ENCODE measurements at places on chromosomes 5 and 9. TPM values are rescaled to one million over a fixed set of nuclear protein-coding genes. Genes with fewer than 3 reads are reported as not detected.

- H3K4me3 ChIP-seq, result no peak overlapping the region
- peaks cover 28% of the 10 kb centered on the region for H3K4me1 ChIP-seq
- no peaks in the 10 kb centered on the region for H3K27me3 ChIP-seq
Measured at GRCh38 chr5:112690605-112691338, 46.9 kb upstream of the APC start.

LRRTM2 gene
- total RNA-seq, result not detected

GRCh38 chr5:135438636-135439221 lies 8.4 kb downstream of the DCANP1 start:
- no peaks in the 10 kb centered on the region for H3K27me3 ChIP-seq
- no peak overlapping the region for H3K27ac ChIP-seq
- no peak for DNase-seq
- H3K4me3 ChIP-seq, result no peak overlapping the region
- H3K4me1 ChIP-seq, result peaks cover 16% of the 10 kb centered on the region

NUDT12 gene
- total RNA-seq, result 31.3 TPM

GRCh38 chr9:135948446-135948845 lies 12.7 kb downstream of the UBAC1 start:
- H3K27me3 ChIP-seq, result no peaks in the 10 kb centered on the region
- no peak overlapping the region for H3K27ac ChIP-seq
- H3K4me3 ChIP-seq, result no peak overlapping the region

FBXL7 gene
- total RNA-seq, result 14.0 TPM

FBP2 gene
- not detected for total RNA-seq

GRCh38 chr9:126524353-126525077 lies 89.2 kb upstream of the LMX1B start:
- H3K27ac ChIP-seq, result no peak overlapping the region
- peaks cover 3% of the 10 kb centered on the region for H3K27me3 ChIP-seq
- H3K36me3 ChIP-seq, result no peaks in the 10 kb centered on the region
- no peak for DNase-seq
- peaks cover 32% of the 10 kb centered on the region for H3K4me1 ChIP-seq
- no peak overlapping the region for H3K4me3 ChIP-seq

GRCh38 chr5:73735032-73735734 lies 109.2 kb downstream of the ARHGEF28 start:
- no peak overlapping the region for H3K27ac ChIP-seq
- H3K4me1 ChIP-seq, result no peaks in the 10 kb centered on the region
- no peak for DNase-seq
- no peak overlapping the region for H3K4me3 ChIP-seq
- no peaks in the 10 kb centered on the region for H3K36me3 ChIP-seq
- H3K27me3 ChIP-seq, result no peaks in the 10 kb centered on the region

TAF11L10 gene
- total RNA-seq, result not detected

DNA sequence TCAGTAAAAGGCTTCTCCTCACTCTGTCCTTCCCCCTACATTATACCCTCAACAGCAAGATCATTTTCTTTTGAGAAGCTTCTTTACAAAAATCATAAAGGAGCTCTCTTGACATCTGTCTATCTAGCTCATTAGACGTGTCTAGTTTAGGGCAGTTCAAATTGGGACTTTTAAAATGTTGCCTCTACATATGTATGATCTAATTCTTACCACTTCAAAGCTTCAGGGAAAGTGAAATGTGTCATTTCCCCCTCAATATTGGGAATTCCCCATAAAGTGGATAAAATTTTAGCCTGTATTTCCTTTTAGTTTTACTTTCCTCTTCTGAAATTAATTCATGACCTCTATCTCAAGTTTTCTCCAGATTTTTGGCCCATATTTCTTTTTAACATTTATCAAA lies 323.7 kb downstream of the ARRDC3 start:
- no peak overlapping the region for H3K27ac ChIP-seq
- H3K27me3 ChIP-seq, result no peaks in the 10 kb centered on the region
- H3K4me3 ChIP-seq, result no peak overlapping the region
- H3K4me1 ChIP-seq, result peaks cover under 1% of the 10 kb centered on the region
- H3K36me3 ChIP-seq, result no peaks in the 10 kb centered on the region

PCA3 gene
- total RNA-seq, result 0.30 TPM

DNA sequence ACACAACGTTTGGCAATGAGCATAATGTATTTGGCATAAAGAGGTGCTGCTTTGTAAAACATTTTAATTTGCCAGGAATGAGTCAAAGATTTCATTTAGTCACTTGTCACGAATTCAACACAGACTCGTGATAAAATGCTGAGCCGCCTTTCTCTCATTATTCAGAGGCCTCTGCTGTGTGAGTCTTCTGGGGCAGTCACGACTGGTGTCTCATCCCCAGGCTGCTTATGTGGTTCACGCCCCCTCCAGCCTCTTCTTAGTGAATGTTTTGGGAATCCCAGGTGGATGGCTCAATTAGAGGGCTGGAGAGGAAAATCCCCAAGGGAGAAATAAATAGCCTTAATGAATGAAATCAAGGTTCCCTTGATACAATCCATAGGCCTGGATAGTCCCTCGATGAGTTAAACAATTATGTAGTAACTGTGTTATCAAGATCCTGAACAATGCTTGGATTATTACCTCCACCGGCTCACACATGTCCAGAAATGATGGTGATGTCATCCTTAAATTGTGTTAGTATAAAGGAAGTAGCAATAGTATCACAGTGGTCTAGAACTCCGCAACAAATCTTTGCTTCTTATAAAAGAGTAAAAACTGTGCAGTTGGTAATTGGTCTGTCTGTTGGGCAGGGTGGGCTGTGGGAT lies 192.1 kb upstream of the ADAMTS16 start:
- H3K36me3 ChIP-seq, result no peaks in the 10 kb centered on the region
- H3K4me1 ChIP-seq, result no peaks in the 10 kb centered on the region
- H3K4me3 ChIP-seq, result no peak overlapping the region
- H3K27me3 ChIP-seq, result no peaks in the 10 kb centered on the region
- DNase-seq, result no peak
- no peak overlapping the region for H3K27ac ChIP-seq

RNF183 gene
- total RNA-seq, result 0.09 TPM

PCDHB12 gene
- 3.0 TPM for total RNA-seq

INSL6 gene
- not detected for total RNA-seq

INSYN2B gene
- total RNA-seq, result 0.06 TPM

GRCh38 chr9:113589407-113589806 lies 125.9 kb downstream of the RGS3 start:
- H3K27ac ChIP-seq, result no peak overlapping the region
- no peaks in the 10 kb centered on the region for H3K36me3 ChIP-seq
- H3K4me3 ChIP-seq, result no peak overlapping the region
- DNase-seq, result no peak

FAM174A gene
- 3.0 TPM for total RNA-seq

ICE1 gene
- 38.9 TPM for total RNA-seq

DNA sequence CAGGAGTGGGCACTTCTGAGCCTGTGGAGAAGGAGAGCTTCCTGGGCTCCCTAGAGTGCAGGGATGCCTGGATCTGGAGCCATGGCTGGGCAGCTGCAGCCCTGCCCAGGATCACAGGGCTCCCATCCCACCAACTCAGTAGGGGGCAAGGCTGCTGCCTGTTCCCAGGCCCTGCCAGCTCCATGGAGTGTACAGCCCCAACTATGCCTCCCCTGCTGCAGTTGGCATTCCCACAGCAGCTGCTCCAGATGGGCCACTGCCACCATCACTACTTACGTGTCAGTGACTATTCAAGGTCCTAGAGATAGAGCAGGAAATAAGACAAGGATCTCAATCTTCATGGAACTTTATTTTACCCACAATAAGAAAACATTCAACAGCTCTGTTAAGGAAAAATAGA lies 107.1 kb upstream of the TNPO1 start:
- H3K27me3 ChIP-seq, result no peaks in the 10 kb centered on the region
- H3K4me3 ChIP-seq, result no peak overlapping the region
- H3K36me3 ChIP-seq, result no peaks in the 10 kb centered on the region
- DNase-seq, result no peak
- no peaks in the 10 kb centered on the region for H3K4me1 ChIP-seq

GRCh38 chr9:131707733-131708157 lies 32.1 kb downstream of the RAPGEF1 start:
- DNase-seq, result no peak
- H3K36me3 ChIP-seq, result no peaks in the 10 kb centered on the region
- no peak overlapping the region for H3K4me3 ChIP-seq
- no peak overlapping the region for H3K27ac ChIP-seq
- no peaks in the 10 kb centered on the region for H3K27me3 ChIP-seq

DNA sequence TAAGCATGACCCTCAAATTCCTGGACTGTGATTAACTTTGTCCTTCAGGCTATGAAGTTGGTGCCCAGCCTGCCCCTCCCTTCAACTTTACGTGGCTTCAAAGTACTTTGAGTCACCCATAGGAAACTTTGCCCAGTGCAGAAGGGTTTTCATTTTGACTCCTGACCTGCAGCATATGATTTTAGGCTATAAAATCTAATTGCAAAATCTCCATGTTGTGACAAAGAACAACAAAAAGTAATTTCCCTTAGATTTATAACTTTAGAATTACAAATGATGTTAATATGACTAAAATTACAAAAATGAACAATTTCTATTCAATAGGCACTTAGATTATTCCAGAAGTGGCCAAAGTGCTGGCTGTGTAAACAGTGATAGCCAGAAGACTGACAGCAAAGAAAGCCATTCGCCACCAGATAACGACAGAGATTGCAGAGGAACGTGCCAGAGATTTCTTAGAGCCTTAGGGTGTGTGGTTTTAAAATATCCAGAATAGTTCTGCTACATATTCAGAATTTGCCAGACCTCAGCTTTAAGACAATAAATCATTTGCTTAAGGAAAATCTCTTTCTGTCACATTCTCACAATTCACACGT lies 197.4 kb downstream of the SEMA5A start:
- no peaks in the 10 kb centered on the region for H3K36me3 ChIP-seq
- no peaks in the 10 kb centered on the region for H3K27me3 ChIP-seq
- no peak for DNase-seq
- no peaks in the 10 kb centered on the region for H3K4me1 ChIP-seq

SEMA5A gene
- 11.9 TPM for total RNA-seq

IFNK gene
- total RNA-seq, result not detected

DNA sequence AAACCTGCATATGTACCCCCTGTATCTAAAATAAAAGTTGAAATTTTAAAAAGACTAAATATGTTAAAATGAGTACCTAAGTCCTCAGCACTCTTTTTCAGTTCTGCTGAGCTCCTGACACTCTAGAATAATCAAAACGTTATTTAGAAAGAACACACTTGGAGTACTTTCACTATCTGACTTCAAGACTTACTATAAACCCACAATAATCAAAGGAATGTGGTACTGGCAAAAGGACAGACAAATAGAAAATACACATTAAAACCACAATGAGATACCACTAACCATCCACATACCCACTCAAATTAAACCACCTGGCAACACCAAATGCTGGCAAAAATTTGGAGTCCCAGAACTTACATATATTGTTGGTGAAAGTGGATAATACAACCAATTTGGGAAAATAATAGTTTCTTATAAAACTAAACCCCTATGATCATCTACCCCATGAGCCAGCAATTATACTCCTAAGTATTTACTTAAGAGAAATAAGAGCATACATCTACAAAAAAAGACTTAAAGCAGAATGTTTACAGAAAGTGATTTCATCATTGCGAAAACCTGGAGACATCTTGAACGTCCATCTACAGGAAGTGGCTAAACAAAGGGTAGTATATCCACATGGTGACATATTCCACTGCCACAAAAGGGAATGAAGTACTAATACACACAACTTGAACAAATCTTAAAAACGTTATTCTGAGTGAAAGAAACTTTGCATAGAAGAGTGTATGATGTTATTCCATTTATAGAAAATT lies 12.8 kb upstream of the PRSS3 start:
- DNase-seq, result no peak
- H3K27ac ChIP-seq, result no peak overlapping the region
- H3K4me3 ChIP-seq, result no peak overlapping the region

GRCh38 chr5:67050125-67050524 lies 146.5 kb downstream of the CD180 start:
- DNase-seq, result no peak
- no peak overlapping the region for H3K27ac ChIP-seq
- no peak overlapping the region for H3K4me3 ChIP-seq

GRCh38 chr5:252546-252945 lies 18.9 kb upstream of the PDCD6 start:
- H3K4me1 ChIP-seq, result no peaks in the 10 kb centered on the region
- H3K27ac ChIP-seq, result no peak overlapping the region
- H3K27me3 ChIP-seq, result no peaks in the 10 kb centered on the region
- peaks cover 21% of the 10 kb centered on the region for H3K36me3 ChIP-seq
- no peak for DNase-seq
- H3K4me3 ChIP-seq, result no peak overlapping the region

GRCh38 chr5:158792186-158792585 lies 307.5 kb downstream of the EBF1 start:
- no peak for DNase-seq
- H3K4me3 ChIP-seq, result no peak overlapping the region
- no peak overlapping the region for H3K27ac ChIP-seq
- H3K4me1 ChIP-seq, result no peaks in the 10 kb centered on the region

LTC4S gene
- not detected for total RNA-seq

REEP2 gene
- total RNA-seq, result 17.4 TPM

GRCh38 chr5:3661755-3662296 lies 66.2 kb downstream of the IRX1 start:
- H3K27me3 ChIP-seq, result no peaks in the 10 kb centered on the region
- H3K36me3 ChIP-seq, result no peaks in the 10 kb centered on the region
- H3K4me1 ChIP-seq, result no peaks in the 10 kb centered on the region
- no peak for DNase-seq
- no peak overlapping the region for H3K4me3 ChIP-seq

- no peaks in the 10 kb centered on the region for H3K4me1 ChIP-seq
- H3K36me3 ChIP-seq, result no peaks in the 10 kb centered on the region
- H3K27me3 ChIP-seq, result no peaks in the 10 kb centered on the region
- no peak overlapping the region for H3K27ac ChIP-seq
Measured at GRCh38 chr5:43215073-43215631, 23.1 kb downstream of the NIM1K start.

DNA sequence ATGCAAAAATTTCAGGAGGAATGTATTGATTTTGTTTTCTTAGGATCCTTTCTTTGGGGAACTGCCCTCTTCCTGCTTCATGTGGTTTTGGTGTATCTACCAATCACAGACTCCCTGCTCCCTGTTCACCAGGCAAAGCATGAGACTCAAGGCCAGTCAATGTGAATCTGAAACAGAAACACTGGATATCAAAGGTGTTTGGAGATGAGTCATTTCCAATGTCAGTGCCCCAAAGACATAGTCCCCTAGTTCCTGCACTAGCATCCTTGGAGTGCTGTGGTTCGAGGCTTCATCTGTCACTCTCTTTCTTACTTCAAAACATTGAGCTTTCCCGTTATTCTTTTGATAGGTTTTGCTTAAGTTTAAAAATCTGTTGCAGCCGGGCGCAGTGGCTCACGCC lies 8.1 kb downstream of the PPP3R2 start:
- DNase-seq, result no peak
- no peaks in the 10 kb centered on the region for H3K27me3 ChIP-seq
- no peaks in the 10 kb centered on the region for H3K36me3 ChIP-seq
- no peak overlapping the region for H3K27ac ChIP-seq

FOXD4L3 gene
- not detected for total RNA-seq

FGF10 gene
- 1.3 TPM for total RNA-seq

All from neural progenitor cell (in vitro differentiated cells).